ENCODE measurements at places on chromosomes 1 and 21.

- DNase-seq, result no peak
Measured at GRCh38 chr1:228827019-228827418, 91.7 kb downstream of the RHOU start.

GRCh38 chr1:107953556-107953955 lies 11.4 kb downstream of the VAV3 start:
- no peak for DNase-seq

DNA sequence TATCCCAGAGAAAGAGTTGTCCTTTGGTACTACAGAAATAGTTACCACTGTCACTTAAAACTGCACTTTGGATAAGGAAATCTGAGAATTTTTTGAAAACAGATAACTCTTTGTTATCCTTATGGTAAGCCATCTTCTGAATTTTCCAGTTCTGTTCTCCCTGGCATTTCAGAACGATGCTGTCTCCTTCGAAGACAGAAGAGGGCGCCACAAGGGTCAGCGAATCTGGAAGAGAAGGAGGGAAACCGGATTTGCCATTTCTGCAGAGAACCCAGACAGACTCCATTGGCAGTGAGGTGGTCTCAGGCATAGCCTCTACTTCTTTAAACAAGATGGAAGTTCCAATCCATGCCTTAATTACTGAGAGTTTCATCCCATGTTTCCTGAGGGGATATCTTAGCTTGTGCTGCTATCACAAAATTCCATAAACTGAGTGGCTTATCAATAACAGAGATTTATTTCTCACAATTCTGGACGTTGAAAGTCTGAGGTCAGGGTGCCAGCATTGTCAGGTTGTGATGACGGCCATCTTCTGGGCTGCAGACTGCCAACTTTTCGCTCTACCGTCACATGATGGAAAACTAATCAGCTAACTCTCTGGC lies 6.4 kb downstream of the FCRL2 start:
- DNase-seq, result no peak

- DNase-seq, result no peak
Measured at GRCh38 chr1:171252482-171252881, 4.2 kb downstream of the FMO1 start.

- DNase-seq, result no peak
Measured at GRCh38 chr1:167092653-167093052, 1.2 kb upstream of the STYXL2 start.

GRCh38 chr1:205344066-205344928 lies 12.4 kb downstream of the KLHDC8A start:
- DNase-seq, result peak; percentile 65

DNA sequence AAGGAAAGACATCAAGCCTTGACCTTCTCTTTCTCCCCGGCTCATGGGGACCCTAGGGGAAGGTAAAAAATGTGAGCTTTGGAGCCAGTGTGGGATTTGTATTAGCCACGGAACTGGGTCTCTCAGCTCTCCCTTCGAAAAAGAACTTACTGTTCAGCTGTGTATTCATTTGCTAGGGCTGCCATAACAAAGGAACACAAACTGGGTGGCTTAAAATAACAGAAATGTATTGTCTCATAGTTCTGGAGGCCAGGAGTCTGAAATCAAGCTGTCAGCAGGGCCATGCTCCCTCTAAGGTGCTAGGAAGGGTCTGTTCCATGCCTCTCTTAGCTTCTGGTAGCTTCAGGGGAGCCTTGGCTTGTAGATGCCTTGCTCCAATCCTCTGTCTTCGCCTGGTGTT lies 83.5 kb upstream of the SLC2A1 start:
- DNase-seq, result no peak

GRCh38 chr1:99975529-99975928 lies 5.7 kb downstream of the SLC35A3 start:
- DNase-seq, result no peak

- DNase-seq, result no peak
Measured at GRCh38 chr1:3557366-3557765, 53.9 kb downstream of the MEGF6 start.

DNA sequence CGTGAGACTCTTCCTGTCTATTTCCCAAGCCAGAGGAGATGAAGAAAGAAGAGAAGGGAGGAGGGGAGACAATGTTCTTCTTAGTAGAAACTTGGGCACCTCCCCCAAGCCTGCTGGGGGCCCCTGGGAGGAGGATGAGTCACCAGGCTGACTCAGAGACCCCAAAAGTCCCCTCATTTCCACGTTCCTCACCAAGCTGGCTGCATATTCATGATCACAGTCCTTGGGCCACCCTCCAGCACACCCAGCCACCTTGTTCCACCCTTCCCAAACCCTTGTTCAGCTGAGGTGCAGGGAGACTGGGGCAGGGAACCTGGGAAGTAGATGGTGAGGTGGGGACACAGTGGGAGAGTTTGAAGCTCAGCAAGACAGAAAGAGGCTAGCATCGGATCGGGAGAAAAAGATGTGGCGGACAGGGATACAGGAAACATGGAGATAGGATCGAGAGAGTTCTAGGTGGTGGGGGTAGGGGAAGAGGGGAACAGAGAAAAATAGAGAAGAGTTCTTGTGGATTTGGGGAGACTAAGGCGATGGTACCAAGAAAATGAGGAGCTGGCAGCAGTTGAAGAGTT lies 712 bp downstream of the RAB13 start:
- peak; percentile 61 for DNase-seq

- no peak for DNase-seq
Measured at GRCh38 chr21:41255190-41255589, 61.4 kb upstream of the FAM3B start.

DNA sequence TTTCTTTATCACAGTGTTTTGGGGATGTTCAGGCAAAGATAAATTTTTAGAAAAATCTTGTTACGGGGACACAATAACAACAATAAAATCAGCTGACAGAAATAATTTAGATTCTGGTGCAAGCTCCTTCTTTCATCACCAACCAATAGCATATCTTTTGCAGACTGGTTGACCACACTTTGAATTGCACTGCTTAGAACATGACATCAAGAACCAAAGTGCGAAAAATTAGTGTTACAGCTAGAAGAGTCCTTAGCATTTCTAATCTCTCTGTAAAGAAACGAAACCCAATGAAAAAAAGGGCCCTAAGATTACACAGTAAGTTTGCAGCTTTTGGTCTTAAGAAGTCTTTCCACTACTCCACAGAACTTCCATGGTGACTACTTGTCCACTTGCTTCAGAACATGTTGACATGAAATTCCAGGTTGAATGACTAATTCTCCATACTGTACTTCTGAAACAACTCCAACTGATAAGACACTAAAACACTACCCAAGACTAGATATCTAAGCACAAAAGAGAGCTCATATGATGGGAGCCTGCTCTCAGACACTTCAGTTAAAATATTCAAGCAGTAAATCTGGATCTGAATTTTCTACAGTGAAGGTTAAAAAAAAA lies 31.3 kb downstream of the XKR8 start:
- DNase-seq, result no peak

DNA sequence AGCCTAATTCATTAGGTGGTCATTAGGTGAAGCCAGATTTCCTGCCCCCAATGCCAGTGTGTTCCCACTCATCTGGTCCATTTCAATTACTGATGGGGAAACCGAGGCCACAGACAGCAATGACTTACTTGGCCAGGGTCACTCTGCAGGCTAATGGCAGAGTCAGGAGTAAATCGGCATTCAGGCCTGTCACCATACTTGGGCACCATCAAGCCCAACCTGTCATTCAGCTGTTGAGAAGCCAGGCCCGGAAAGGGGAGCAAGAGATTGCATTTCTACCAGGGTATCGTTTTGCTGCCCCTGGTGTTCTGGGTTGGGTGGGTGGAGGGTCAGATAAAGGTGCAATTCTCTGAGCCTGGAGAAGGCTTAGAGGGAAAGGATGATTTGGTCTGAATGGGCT lies 8.0 kb upstream of the TMEM61 start:
- DNase-seq, result no peak

GRCh38 chr1:187157552-187157951 lies 328.8 kb downstream of the PLA2G4A start:
- no peak for DNase-seq

All from stimulated activated CD4-positive, alpha-beta T cell treated with anti-CD3 and anti-CD28 coated beads, Interleukin-4, amount 100 ng/mL, for 1 hour (primary cell).